ENCODE measurements at places on chromosomes 7 and 10.
A peak's percentile ranks its signal among the peaks of the same experiment; 100 is the strongest.

GRCh38 chr7:103577059-103577458, 131.1 kb upstream of the SLC26A5 start:
- no peak for ATAC-seq

GRCh38 chr10:69801434-69802315, at the start of gene COL13A1:
COL13A1 (plus strand) TSS chr10:69801906; CDS start chr10:69802424, 518 bp downstream.
- no peak for ATAC-seq

- ATAC-seq = no peak
Measured at GRCh38 chr10:119818889-119819270, 53.8 kb downstream of the MCMBP start.

DNA sequence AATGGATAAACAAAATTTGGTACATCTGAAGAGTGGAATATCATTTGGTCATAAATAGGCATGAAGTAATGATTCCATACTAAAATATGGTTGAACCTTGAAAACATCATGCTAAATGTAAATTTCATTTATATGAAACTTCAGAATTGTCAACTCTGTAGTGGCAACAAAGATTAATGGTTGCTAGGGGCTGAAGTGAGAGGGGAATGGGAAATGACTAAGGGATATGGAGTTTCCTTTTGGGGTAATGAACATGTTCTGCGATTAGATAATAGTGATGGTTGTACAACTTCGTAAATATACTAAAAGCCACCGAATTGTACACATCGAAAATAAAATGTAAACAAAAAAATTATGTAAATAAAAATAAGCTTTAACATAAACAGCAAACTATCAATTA, 384.1 kb upstream of the STEAP1 start:
- no peak for ATAC-seq

- ATAC-seq = no peak
Measured at GRCh38 chr10:76697923-76698322, 939.7 kb downstream of the KCNMA1 start.

- no peak for ATAC-seq
Measured at GRCh38 chr10:95426482-95426881, 134.7 kb downstream of the SORBS1 start.

GRCh38 chr10:84588971-84589370, 260.6 kb downstream of the CCSER2 start:
- no peak for ATAC-seq

DNA sequence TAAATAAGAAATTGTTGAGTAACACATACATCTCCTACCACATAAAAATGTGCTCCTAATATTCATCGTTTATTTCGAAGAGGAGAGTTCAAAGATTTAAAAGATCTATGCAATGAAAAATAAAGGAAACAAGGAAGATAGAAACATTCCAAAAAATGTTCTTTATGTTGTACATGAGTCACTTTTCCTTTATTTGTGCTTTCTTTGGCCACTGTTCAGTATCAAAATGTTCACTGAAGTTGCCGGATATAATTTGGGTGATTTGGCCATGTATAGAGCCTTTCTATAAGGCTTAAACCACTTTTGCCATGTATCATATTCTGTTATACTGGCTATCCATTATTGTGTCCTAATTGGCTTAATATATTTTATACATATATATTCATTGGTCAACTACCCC, 62.9 kb upstream of the PRR15 start:
- no peak for ATAC-seq

DNA sequence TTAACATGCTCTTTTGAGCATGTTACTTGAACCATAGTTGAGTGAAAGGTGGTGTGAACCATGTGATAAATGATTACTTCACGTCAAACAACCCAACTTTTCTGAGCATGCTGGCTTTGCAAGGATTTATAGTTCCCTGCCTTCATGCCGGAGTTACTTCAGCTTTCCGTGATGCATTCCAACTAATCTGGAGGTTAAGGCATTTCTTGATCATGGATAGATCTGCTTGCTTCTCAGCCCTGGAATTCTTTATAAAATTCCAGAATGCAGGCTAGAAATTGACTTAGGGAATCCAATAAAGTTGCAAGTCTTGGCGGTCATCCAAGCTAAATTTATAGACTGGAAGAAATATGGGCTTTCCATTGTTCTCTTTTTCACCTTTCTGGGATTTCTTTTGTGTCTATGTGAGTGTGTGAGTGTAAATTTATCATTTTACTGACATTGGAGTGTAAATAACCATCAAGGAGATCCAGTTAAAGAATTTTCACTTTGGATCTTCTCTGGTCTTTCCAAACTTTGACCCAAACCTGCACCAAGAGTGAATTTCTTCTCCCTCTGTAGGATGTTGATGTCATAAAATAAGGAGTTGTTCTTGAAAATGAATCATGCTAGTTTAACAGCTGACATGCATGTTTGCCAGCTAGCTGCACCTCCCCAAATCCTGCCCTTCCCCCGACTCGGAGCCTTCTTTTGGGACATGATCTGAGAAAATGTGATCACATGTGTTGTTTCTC, 289.0 kb downstream of the TWIST1 start:
- no peak for ATAC-seq

DNA sequence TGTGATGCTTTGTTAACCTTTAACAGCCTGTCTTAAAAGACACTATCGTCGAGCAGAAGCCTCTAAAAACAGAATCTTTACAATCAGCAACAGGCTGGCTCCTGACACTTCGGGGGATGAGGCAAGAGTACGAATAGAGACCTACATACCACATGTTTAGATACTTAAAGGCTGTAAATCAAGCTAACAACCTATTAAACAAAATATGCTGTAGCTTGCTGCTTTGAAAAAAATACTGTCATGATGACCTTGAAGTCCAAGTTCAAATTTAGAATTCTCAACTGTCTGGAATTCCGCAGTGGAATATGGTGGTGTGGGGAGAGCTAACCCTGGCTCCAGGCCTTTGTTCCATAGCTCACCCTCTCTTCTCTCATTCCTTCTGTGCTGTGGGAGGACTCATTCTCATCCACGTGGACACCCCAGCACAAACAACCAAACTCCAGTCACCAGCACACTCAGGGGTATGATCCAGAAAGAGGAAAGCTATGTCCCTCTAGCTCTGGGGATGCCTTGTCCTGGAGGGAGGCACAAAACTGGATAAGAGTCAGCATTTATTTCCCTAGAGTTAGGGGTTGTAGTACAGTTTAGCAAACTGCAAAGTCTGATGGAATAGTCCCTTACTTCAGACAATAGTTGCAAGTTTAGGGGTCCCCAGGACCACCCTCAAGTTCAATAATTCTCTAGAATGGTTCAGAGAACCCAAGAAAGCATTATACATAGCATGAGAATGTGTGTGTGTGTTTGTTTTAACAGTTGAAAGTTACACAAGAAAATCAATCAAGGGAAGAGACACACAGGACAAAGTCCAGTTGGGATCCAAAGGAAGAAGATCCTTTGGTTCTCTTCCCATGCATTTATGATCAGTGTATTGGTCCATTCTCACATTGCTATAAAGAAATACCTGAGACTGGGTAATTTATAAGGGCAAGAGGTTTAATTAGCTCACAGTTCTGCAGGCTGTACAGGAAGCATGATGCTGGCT, 196.1 kb upstream of the SVIL start:
- no peak for ATAC-seq

- ATAC-seq = no peak
Measured at GRCh38 chr7:104982308-104983075, 31.5 kb upstream of the KMT2E start.

GRCh38 chr7:45028920-45029344, 28.9 kb downstream of the CCM2 start:
- ATAC-seq = no peak

DNA sequence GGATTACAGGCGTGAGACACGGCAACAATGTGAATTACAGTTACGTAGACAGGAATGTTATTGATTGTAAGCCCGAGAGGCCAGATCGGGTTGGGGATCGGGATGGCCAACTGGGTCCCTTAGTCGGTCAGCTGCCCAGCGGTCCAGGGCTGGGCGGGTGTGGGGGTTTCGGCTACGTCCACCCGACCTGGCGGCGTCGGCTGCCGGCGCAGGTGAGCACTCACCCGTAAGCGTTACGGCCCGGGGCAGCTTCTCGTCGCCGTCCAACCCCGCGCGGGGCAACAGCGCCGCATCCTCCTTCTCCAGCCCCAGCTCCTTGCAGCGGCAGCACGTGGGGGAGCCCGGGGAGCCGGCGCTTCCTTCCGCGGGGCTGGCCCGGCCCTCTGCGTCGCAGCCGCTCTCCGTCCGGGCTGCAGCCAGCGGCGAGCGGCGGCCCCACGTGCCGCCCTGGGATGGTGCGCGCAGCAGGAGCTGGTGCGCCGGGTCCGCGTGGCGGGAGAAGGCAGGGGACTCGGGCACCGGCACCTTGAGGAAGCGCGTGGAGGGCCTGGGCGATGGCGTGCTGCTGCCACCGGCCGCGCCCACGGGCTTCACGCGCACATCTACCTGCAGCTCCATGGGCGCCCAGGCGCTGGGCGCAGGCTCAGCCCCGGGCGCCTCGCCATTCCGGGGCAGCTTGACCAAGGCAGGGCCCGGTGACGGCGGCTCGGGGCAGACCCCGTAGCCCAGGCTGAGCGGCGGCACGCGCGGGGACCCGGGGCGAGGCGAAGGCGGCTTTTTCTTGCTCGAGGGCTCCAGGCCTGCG, 609 bp downstream of the KLRG2 start:
- peak; percentile 25 for ATAC-seq

DNA sequence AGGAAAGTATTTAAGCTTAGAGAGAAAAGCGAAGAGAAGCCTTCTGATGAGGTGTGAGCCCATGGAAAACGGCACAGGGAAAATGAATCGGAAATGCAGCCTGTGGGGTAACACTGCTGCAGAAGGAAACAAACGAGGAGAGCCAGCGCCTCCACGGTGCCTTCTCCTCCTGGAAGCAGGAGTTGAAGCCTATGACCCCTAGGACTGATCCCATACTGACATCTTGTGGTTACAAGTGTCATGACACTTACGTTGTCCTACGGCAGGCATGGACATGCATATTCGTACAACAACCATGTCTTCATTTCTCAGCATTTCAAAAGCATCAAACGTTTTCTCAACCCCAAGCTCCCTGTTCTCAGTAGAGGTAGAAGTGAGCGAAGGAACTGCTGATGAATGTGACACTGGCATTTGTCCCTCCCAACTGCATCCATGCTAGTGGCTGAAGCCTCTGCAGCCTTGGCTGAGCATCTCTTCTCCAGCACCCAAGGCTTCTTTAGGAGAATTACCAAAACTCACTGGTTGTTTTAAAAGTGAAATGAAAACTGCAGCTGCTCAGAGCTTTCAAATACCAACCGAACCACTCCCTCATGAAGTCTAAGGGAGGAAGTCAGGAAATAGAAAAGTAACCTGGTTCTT, 160.2 kb downstream of the JAZF1 start:
- ATAC-seq = no peak

DNA sequence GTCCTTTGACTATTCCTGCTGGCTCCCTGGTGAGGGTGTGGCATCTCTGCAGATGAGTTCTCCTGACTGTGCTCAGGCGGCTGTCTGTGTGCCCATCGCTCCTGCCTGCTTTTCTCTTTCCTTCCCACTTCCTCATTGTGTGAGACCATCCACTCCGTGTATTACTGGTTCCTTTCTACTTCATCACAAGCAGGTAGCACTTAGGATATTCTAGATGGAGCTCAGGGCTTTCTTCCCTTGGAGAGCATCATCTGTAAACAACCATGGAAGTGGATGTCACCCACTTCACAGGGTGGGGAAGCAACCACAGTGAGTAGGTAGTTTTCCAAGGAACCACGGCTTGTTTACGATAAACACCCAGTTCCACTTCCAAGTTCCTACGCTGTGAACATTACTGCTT, 15.7 kb downstream of the DNAJB6 start:
- no peak for ATAC-seq

DNA sequence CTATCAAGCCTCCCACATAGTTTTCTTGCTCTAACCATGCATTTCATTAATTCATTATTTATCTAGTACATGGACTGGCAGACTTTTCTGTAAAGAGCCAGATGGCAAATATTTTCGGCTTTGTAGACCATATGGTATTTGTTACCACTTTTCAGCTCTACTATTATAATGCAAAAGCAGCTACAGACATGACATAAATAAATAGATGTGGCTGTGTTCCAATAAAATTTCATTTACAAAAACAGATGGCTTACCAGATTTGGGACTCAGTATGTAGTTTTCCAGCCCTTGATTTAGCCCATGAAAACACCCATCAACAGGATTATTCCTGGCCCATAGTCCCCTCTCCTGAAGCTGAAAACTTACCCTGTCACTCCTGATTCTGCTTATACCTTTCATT, 32.1 kb downstream of the PLCE1 start:
- ATAC-seq = no peak

GRCh38 chr10:31207636-31208035, 111.4 kb upstream of the ZEB1 start:
- no peak for ATAC-seq

DNA sequence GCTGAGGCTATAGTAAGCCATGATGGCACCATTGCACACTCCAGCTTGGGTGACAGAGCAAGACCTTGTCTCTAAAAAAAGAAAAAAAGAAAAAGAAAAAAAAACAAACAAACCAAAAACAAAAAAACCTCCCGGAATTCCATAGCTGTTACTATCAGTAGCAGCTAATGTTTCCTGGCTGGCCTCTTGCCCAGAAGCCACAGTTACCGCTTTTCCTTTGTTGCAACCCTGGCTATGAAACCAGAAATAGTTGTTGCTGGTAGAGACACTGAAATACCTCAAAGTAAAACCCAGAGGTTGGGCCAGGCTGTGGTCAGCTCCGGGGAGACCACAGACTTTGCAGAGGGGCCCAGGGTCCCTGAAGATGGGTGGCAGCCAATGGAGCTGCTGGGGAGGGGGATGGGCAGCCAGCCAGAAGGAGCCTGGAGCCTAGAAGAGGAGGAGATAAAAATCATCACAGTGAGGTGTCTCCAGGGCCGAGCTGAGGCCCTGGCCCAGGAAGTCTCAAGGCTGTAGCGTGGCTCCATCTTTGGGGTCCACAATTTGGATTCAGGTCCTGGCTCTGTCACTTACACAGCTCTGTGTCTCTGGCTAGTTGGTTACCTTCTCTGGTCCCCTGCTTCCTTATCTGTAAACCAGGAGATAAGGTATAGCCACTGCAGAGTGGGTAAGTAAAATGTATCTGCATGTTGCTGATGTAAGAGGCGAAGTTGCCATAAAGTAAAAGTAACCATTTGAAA, 3.4 kb upstream of the CHST12 start:
- ATAC-seq = no peak

DNA sequence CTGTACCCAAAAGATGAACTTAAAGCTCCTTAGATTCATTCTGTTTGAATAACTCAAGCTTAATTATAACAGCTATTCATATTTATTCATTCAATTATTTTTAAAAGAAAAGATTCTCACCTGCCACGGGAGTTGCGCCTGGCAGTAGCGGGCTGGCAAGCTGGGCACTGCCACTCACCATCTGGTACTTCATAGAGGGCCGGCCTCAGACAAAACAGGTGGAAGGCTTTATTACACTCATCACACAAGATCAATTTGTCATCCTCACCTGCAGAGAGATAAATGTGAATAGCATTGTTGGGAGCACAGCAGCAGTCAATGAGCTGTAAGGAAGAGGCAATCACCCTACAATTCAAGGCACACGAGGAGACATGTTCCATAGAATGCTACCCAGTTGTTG, 15.8 kb downstream of the FZD9 start:
- ATAC-seq = no peak

GRCh38 chr10:32891261-32891660, 66.8 kb downstream of the ITGB1 start:
- ATAC-seq = no peak

- ATAC-seq = peak; percentile 79
Measured at GRCh38 chr10:11242443-11243387, 225.0 kb downstream of the CELF2 start.

GRCh38 chr10:130927157-130927556, 384.4 kb downstream of the TCERG1L start:
- ATAC-seq = peak; percentile 34

Measured in stimulated activated memory B cell treated with anti-CD40 and anti-IgM and Interleukin-4, amounts not matched to agents 10 μg/mL and 1 μg/mL and 100 μg/mL, for 72 hours (primary cell).